Activated T-helper 1 cell treated with anti-CD3 and anti-CD28 coated beads, Interleukin-12 subunit alpha, Interleukin-12 subunit beta, Interleukin-2, Interleukin-4 antibody, amounts not matched to agents 30 ng/mL and 10 ng/mL and 1 ng/mL, durations not matched to agents 14 hours and 24 hours and 36 hours (primary cell): ENCODE measurements at places on chromosomes 16 and 17. TPM values are rescaled to one million over a fixed set of nuclear protein-coding genes. Genes with fewer than 3 reads are reported as not detected.

DNA sequence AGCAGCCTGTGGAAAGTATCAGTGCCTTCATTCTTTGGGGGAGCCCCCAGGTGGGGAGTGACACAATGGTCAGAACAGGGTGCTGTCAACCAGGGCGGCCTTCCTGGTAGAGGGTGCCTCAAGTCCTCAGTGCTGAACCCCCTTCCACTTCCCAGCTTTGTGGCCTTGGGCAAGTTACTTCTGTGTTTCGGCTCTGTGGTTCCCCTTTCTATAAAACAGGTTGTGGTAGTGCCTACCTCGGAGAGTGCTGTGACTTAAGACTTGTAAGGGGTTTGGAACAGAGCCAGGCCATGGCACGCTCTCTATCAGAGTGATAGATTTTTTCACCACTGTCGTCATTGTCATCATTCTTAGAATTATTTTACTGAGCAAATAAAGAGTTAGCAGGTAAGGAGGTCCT, 141.1 kb downstream of the CCDC182 start:
- peaks cover 80% of the 10 kb centered on the region for H3K4me1 ChIP-seq
- H3K27ac ChIP-seq: peak overlapping the region; percentile 94
- H3K27me3 ChIP-seq: no peaks in the 10 kb centered on the region

GRCh38 chr17:8122422-8122923, 1.4 kb downstream of the HES7 start:
- H3K4me3 ChIP-seq: peak overlapping the region; percentile 91
- peaks cover 5% of the 10 kb centered on the region for H3K36me3 ChIP-seq
- H3K27ac ChIP-seq: no peak overlapping the region
- peaks cover 58% of the 10 kb centered on the region for H3K27me3 ChIP-seq

DNA sequence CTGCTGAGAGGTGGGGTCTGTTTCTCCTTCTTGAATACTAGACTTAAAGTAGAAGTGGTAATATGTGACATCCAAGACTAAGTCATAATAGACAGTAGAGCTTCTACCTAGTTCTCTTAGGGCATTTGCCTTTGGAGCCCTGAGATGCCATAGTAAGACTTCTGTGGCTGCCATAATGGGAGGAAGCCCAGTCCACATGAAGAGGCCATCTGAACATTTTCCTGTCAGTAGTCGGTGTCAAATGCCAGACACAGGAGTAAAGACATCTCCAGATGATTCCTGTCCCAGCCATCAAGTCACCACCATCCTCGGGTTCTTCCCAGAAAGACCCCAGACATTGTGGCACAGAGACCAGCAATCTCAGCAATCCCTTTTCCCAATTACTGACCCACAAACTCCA, 58.1 kb upstream of the IRX6 start:
- H3K27me3 ChIP-seq: no peaks in the 10 kb centered on the region
- H3K4me3 ChIP-seq: no peak overlapping the region
- H3K27ac ChIP-seq: no peak overlapping the region
- no peaks in the 10 kb centered on the region for H3K36me3 ChIP-seq
- DNase-seq: no peak

DNA sequence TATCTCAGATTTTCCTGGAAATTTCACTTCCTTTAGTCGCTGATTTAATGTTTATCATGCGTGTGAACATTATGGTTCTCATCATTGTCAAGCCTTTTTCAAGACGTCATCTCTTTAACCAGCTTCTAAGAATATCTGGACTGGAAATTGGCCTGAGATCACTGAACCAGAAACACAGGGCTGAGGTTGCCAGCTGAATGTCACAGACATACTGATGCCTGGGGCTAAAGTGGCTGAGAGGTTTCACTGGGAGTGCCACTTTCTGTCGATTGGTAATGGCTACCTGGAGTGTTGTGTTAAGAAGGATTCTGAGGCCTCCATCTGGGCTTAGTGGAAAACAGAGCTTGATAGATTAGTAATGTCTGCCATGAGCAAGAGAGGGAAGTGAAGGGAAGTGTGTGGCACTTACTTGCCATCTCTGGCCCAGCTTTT, 54.2 kb downstream of the CRISPLD2 start:
- H3K27me3 ChIP-seq: no peaks in the 10 kb centered on the region
- H3K4me3 ChIP-seq: no peak overlapping the region
- DNase-seq: no peak
- H3K27ac ChIP-seq: no peak overlapping the region

DNA sequence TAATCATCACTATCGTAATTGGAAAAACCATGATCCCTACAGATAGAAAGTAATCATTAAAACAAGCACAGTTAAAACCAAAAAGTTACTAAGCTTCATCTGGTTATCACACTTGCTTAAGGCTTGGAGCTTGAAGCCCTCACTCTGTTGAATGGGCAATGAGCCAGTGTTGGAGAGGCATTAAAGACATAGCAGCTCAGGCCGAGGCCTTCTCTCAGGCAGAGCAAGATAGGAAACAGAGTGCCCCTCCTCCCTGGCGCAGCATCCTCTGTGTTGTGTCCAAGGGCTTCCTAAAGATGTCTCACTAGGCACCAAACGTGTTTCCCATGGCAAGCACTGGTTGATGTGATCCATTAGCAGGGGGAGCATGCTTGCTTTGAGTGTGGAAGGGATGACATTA, 34.9 kb upstream of the LGALS9 start:
- peak overlapping the region; percentile 86 for H3K27ac ChIP-seq
- H3K36me3 ChIP-seq: peaks cover 40% of the 10 kb centered on the region
- no peak overlapping the region for H3K4me3 ChIP-seq
- DNase-seq: no peak
- H3K27me3 ChIP-seq: no peaks in the 10 kb centered on the region
- H3K4me1 ChIP-seq: peaks cover 34% of the 10 kb centered on the region

DNA sequence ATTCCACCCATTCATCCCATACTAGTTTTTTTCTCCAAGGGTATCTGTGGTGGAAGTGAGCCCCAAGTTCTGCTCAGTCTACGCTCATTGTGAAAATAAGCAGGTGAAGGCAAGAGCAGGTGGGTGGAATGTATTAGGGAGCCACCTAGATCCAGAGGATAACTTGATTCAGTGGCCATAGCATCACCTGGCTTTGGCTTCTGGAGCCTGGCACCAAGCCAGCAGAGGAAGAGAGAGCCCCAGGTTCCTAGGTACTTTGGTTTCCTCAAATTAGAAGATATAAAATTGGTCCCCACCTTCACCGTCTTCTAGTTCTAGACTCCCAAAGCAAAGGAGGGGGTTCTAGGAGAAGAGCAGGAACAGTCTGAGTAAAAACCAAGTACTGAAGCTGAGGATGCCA, 4.1 kb downstream of the FXR2 start:
- peaks cover 18% of the 10 kb centered on the region for H3K36me3 ChIP-seq
- H3K4me3 ChIP-seq: no peak overlapping the region
- peaks cover 31% of the 10 kb centered on the region for H3K4me1 ChIP-seq
- no peak for DNase-seq
- H3K27ac ChIP-seq: no peak overlapping the region

GRCh38 chr16:50694206-50694605, 800 bp downstream of the NOD2 start:
- H3K4me1 ChIP-seq: peaks cover 69% of the 10 kb centered on the region
- peaks cover 4% of the 10 kb centered on the region for H3K27me3 ChIP-seq
- H3K27ac ChIP-seq: peak overlapping the region; percentile 36
- peaks cover 11% of the 10 kb centered on the region for H3K36me3 ChIP-seq
- no peak for DNase-seq
- H3K4me3 ChIP-seq: peak overlapping the region; percentile 78

DNA sequence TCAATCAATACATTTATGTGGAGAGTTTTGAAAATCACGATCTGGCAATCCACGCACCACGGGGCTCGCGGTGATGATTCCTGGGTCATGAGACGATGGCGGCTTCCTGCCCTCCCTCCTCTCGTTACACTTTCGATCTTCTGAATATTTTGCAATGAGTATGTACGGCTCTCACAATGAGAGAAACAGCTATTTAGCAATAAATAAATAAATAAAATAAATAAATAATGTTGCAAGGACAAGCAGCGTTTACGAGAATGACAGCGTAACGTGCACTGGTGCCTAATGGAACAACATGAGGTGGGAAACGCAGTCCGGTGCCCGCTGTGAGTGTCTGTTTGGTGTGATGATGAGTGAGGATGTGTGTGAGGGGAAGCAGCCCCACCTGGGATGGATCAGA, 46.7 kb upstream of the JPH3 start:
- H3K36me3 ChIP-seq: no peaks in the 10 kb centered on the region
- no peaks in the 10 kb centered on the region for H3K4me1 ChIP-seq
- H3K27ac ChIP-seq: no peak overlapping the region
- peaks cover 5% of the 10 kb centered on the region for H3K27me3 ChIP-seq
- no peak for DNase-seq

GRCh38 chr16:2008631-2009163, 924 bp downstream of the ZNF598 start:
- H3K4me1 ChIP-seq: peaks cover 26% of the 10 kb centered on the region
- no peaks in the 10 kb centered on the region for H3K27me3 ChIP-seq
- peak overlapping the region; percentile 91 for H3K4me3 ChIP-seq
- H3K27ac ChIP-seq: peak overlapping the region; percentile 86

GRCh38 chr17:78012428-78012827, 53.9 kb downstream of the TNRC6C start:
- H3K36me3 ChIP-seq: peaks cover 3% of the 10 kb centered on the region
- no peak for DNase-seq
- no peak overlapping the region for H3K27ac ChIP-seq
- H3K27me3 ChIP-seq: no peaks in the 10 kb centered on the region

DNA sequence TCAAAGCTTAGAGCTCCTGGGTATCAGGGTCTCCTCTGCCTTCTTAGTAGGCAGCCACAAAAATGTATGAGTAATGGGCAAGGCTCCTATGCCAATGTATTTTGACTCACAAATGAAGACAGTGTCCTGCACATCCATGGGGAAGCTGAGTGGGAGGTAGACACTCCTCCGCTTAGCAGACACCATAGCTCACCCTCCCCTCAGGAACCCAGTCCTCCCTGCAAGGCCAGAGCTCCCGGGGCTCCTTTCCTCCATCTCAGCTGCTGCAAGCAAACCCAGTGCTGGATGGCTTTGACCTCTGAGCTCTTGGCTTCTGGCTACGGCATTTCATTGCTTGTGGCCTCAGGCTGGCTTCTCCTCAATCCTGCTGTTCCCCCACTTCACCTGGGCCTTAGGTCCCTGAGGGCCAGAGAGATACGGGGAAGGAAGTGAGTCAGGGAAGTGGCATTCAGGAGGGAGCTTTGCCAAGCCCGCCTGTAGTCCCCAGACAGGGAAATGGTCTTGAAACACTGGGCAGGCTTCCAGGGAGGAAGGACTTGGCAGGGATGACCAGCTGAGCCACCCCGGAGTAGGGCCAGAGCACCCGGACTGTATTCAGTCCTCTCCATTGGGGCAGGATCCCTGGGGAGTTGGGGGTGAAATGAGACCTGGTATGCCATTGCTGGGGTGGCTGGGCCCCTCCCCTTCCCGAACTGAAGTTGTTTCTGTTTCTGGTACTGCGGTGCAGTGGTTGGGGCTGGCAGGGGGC, 4.5 kb downstream of the ABCC3 start:
- H3K27me3 ChIP-seq: peaks cover 36% of the 10 kb centered on the region
- no peaks in the 10 kb centered on the region for H3K4me1 ChIP-seq
- no peak for DNase-seq
- no peaks in the 10 kb centered on the region for H3K36me3 ChIP-seq
- H3K4me3 ChIP-seq: no peak overlapping the region
- no peak overlapping the region for H3K27ac ChIP-seq

Gene BAHCC1
- total RNA-seq: 0.02 and 0.08 TPM in 2 replicates

Gene GGT6
- not detected in 2 replicates for total RNA-seq

Gene OR1F1
- total RNA-seq: not detected in 2 replicates

Gene KRTAP4-8
- total RNA-seq: not detected in 2 replicates

Gene KIF19
- total RNA-seq: 0.10 and 0.13 TPM in 2 replicates

Gene QPRT
- total RNA-seq: 6.3 and 6.5 TPM in 2 replicates
